ENCODE measurements at places on chromosomes 7 and 10.

GRCh38 chr10:29957907-29958331 lies 101.5 kb downstream of the JCAD start:
- DNase-seq, result no peak

- DNase-seq, result no peak
Measured at GRCh38 chr10:102581981-102582580, 62.2 kb upstream of the TRIM8 start.

GRCh38 chr7:152073352-152073751 lies 47.9 kb downstream of the GALNT11 start:
- DNase-seq, result no peak

DNA sequence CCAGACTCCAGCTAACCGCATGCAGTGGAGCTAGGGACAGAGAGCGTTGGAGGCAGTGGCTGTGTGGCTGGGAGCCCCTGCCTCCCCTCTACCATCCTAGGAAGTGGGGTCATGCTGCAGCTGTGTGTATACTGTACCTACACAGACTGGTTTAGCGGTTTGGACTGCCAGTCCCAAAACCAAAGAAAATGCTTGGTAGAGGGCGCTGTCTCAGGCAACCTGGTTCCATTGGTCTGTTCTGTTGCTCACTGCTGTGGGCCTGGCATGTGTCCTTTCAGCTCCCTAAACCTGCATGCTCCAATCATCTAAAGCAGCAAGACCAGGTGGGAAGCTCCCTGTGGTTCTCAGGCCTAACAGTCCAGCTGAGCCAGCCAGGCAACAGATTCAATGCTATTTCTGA lies 4.5 kb downstream of the RBP4 start:
- no peak for DNase-seq

DNA sequence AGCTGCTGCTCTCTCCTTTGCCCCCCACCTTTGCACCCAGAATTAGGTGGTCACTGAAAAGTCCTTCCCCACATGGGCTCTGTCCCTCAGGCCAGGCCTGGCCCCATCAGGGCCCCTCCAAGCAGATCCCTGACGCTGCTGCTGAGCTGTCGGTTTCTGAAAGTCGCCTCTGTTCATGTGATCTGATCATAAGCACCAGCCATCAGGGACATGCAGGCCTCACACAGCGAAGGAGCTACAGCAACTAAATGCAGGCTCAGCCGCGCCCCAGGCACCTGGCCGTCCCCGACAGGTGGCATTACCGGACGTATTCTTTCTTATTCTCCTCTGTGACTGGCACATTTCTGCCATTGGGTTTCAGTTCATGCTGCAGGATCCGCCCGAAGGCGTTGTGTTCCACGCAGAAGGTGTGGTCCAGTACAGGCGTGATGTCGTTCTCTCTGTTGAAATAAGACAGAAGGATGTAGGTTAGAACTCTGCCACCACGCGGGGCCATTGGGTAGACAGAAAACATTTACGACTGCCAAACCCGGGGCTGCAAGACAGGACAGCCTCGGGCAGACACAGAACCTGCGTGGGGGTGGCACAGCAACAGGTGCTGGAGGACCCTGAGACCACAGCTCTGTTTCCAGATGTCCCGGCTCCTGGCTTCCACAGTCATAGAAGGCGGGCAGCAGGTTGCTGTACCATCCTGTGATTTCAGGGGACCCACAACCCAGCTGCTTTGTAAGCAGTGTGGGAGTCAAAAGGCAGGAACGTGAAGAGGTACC lies 105.6 kb downstream of the SMURF1 start:
- no peak for DNase-seq

DNA sequence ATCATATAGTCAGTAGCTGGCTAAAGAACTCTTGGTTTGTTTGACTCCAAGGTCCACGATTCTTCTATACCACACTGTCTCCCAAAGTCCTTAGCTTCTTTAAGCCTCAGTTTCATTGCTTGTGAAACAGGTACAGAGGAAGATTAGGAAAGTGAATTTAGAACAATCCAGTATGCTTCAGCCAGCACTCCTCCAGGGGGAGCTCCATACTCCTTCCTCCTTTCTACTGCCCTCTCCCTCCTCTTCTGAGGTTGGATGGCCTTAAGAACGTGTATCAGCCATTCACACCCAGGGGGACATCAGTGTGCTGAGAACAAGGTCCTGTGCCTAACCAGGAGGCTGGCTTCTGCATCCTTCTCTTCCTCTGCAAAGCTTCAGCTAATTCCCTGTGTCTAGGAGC lies 54.8 kb upstream of the CALD1 start:
- no peak for DNase-seq

GRCh38 chr7:148505645-148506375 lies 84.8 kb upstream of the C7orf33 start:
- DNase-seq, result no peak

GRCh38 chr7:141645188-141645587 lies 56.8 kb downstream of the DENND11 start:
- DNase-seq, result no peak

GRCh38 chr10:97718178-97718577 lies 4.6 kb downstream of the MARVELD1 start:
- no peak for DNase-seq

- DNase-seq, result no peak
Measured at GRCh38 chr10:13366891-13367290, 18.8 kb upstream of the SEPHS1 start.

DNA sequence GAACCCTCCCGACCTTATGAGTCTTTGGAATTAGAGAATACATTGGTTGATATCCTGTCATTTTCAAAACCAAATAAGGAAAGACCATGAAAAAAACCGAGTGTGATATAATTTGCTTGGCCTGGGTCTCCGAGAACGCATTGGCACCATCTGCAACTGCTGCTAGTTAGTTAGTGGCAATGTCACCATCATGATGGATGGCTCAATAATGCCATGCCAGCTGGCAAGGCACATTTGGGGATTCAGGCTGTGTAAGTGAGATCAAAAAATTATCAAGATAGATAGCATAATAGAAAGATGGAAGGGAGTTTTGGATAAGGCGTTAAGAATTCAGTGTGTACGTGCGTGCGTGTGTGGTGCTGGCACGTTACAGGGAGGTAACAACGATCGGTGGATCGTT lies 134.7 kb upstream of the TCERG1L start:
- DNase-seq, result no peak

GRCh38 chr10:87841186-87841585 lies 22.1 kb downstream of the KLLN start:
- DNase-seq, result no peak

GRCh38 chr10:28089467-28089866 lies 90.6 kb upstream of the ODAD2 start:
- DNase-seq, result no peak

GRCh38 chr10:100621360-100622205 lies 85.8 kb downstream of the HIF1AN start:
- DNase-seq, result peak; percentile 30

- no peak for DNase-seq
Measured at GRCh38 chr7:72406820-72407403, 5.2 kb downstream of the CALN1 start.

- DNase-seq, result no peak
Measured at GRCh38 chr10:69624245-69624786, 5.7 kb upstream of the FAM241B start.

DNA sequence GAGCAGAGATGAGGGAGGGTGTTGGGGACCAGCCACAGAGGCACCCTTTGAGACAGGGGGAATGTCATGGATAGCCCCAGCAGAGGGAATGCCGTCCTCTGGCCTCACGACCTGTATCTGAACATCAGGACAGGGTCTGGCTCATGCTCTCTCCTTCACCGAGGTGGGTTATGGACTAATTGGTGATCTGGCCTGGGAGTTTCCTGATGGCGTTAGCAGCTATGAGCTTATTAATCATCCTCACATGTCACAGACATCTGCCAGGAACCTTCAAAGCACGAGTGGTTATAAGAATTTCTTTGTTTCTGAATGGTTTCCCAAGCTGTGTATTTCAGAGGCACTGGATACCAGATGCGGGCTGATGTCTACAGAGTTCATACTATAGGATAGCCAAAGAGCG lies 6.9 kb downstream of the CPA4 start:
- no peak for DNase-seq

DNA sequence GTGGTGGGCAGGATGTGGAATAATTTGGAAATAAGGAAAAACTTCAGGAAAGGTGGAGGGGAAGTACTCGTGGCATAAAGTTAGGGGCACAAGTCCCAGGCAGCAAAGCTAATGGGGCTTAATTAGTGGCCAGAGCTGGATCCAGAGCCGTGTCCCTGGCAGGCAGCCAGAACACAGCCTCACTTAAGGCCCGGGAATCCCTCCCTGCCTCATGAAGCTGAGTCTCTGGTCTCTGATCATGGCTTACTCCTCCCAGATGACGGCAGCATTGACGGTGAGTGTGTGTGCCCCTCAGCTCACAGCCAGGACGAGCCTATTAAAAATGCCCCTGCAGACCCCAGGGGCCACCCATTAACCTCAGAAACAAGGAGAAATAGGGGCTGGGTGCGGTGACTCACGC lies 48.2 kb upstream of the NPTX2 start:
- DNase-seq, result no peak

GRCh38 chr10:61628151-61628874 lies 34.4 kb upstream of the CABCOCO1 start:
- DNase-seq, result no peak

GRCh38 chr7:67813621-67814292 lies 817.1 kb downstream of the TYW1 start:
- no peak for DNase-seq

DNA sequence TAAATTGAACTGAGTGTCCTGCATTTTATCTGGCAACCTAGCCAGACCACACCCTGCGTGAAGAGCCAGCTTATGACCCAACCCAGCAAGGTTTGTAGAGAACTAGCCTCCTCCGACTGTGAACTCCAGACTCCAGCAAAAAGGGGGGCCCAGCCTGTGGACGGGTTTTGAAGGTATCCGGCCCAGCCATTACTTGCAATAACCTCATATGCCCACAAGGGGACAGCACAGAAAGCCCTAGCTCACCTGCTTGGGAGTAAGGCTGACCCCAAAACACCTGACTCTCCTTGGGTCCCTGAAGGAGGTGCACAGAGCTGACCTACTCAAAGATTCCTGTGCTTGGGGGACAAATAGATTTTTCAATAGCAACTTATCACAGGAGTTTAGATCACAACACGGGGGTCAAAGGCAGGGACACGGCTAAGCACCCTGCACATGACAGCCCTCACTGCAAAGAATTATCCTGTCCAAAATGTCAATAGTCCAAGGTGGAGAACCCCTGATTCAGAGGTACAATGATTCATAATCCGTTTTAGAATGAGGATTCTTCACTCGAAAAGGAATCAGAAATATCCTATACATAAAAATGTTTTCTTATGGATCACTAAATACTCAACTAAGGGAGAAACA lies 4.6 kb downstream of the TRPV6 start:
- DNase-seq, result peak; percentile 58

GRCh38 chr10:29426420-29426819 lies 137.6 kb downstream of the LYZL1 start:
- DNase-seq, result no peak

DNA sequence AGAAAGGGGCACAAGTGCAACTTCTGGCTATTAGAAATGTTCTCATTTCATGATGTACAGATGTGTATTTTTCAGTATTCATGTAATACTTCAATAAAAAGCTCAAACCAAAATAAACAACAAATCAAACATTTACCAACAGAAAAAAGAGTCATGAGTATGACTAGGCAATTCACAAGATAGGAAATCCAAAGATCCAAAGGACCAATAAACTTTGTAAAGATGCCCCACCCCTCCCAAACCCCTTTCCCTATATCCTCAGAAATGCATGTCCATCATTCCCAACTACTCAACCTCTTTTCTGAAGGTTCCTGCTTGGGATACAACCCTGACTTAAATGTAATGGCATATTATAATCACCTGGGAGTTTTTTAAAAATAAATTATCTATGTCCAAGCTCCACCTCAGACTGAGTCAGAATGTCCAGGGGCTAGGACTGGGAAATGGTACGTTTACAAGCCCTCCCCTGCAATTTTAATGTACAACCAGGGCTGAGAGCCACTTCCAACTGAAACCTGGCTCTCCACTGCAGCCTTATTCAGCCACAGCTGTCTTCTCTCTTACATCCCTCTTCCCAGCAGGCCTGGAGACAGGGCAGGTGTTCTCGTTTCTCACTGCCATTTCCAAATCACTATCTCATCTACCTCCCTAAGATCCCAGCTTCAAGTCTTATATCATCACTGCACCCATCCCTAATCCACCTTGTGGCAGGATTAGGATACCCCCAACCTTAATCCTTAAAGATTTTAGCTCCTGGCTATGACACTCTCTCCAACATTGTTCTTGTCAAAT lies 36.5 kb downstream of the COA1 start:
- no peak for DNase-seq
